Stimulated activated CD4-positive, alpha-beta T cell treated with anti-CD3 and anti-CD28 coated beads, Interleukin-12 subunit alpha, Interleukin-12 subunit beta, amount 100 ng/mL, for 48 hours (primary cell): ENCODE measurements at places on chromosomes 16 and 17.

GRCh38 chr16:71255721-71256120 lies 25.2 kb upstream of the HYDIN start:
- DNase-seq: no peak

- no peak for DNase-seq
These were observed 10.8 kb upstream of the LGALS3BP start for GRCh38 chr17:78990349-78991016.

DNA sequence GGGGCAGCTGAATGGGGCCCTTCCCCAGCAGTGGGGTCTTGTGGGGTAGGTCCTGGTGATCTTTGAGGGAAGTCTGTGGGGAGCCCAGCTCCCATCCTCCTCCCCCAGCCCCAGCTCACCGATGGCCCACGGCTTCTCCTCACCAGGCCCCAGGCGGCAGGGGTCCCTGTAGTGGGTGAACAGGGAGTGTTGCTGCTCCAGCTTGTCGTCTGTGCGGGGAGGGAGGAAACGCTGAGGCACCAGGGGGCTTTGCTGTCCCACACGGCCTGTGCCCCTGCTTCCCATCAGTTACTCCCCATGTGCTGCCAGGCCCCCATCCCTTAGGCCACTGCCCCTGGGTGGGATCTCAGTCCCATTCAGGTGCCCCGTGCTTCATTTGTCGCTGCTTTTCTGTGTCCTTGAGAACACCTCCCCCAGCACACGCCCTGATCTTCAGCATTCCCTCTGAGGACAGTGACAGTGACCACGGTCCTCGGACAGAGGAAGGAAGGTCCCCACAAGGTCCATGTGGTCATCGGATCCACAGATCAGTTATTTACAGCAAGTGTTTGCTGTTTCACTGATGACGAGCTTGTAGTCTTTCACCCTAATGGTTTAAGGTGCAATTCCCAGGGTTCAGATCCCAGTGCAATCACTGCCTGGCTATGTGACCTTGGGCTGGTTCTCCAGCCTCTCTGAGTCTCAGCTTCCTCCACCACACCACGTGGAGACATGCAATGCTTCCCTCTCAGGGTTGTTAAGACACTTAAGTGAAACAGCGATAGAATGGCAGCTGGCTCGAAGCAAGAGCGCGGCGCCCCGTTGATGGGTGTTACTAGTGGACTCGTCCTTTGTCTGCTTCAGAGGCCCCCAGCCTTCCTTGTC lies 53.1 kb downstream of the PRMT7 start:
- DNase-seq: no peak

DNA sequence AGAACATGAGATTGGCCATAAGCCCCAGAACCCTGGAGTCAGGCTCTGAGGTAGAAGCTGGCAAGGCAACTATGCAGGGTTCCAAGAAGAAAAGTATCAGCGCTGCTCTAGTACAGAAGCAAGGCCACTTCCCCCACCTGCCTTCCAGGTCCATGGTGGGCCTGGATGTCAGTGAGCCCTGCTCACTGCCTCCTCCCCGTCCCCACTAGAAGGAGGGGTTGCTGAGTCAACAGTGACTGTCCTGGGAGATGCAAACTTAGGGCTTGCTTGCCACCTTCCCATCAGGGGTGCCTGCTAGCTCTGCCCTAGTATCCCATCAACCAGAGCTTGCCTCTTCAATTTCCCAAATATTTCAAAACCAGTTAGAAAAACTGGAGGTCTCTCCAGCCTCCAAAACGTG lies 29.6 kb upstream of the SREBF1 start:
- DNase-seq: no peak

DNA sequence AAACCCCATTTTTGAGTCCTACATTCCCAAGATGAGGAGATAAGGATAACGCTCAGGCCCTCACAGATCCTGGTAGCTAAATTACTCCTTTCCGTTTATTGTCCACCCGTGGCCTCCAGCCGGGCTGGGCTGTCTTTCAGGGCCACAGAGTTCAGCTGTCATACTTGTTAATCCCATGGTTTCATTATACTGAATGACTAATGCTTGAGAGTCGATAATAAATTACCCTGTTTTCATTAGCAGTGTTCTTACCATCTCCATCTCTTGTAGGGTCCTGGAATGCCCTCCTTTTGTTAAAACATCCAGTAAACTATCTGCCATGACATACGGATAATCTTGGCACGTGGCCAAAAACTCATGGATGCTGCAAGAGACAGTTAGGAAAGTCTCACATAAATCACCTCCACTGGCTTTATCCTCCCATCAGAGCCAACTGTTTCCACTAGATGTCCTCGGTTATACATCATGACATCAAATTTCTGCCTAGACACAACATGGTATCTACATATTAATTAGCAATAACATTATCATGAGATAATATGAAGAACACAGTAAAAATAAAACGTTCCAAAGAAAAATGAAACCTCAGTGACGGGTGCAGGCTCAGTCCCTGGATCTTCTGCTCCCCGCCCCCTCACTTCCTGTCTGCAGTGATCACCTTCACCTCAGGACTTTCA lies 45.3 kb downstream of the BRD7 start:
- DNase-seq: no peak

GRCh38 chr17:38444151-38444550 lies 15.9 kb downstream of the ARHGAP23 start:
- peak; percentile 39 for DNase-seq

DNA sequence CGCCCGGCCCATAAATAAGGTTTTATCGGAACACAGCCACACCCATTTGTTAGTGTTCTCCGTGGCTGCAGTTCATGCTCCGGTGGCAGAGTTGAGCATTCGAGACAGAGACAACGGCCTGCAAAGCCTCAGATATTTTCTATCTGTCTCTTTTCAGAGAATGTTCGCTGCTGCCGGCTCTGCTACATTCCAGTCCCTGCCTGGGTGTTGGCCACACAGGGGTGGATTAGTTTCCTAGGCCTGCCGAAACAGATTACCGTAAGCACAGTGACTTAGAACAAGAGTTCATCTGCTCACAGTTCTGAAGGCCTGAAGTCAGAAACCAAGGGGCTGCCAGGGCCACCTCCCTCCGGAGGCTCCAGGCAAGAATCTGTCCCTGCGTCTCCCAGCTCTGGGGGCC lies 19.1 kb upstream of the GSG1L start:
- no peak for DNase-seq

GRCh38 chr17:81858967-81859905 lies 1.1 kb downstream of the P4HB start:
- DNase-seq: no peak

GRCh38 chr17:29131814-29132682 lies 48.1 kb downstream of the MYO18A start:
- no peak for DNase-seq

GRCh38 chr17:38602453-38602852 lies 3.3 kb downstream of the SRCIN1 start:
- DNase-seq: no peak

GRCh38 chr17:76918811-76919210 lies 50.6 kb downstream of the MGAT5B start:
- DNase-seq: no peak

DNA sequence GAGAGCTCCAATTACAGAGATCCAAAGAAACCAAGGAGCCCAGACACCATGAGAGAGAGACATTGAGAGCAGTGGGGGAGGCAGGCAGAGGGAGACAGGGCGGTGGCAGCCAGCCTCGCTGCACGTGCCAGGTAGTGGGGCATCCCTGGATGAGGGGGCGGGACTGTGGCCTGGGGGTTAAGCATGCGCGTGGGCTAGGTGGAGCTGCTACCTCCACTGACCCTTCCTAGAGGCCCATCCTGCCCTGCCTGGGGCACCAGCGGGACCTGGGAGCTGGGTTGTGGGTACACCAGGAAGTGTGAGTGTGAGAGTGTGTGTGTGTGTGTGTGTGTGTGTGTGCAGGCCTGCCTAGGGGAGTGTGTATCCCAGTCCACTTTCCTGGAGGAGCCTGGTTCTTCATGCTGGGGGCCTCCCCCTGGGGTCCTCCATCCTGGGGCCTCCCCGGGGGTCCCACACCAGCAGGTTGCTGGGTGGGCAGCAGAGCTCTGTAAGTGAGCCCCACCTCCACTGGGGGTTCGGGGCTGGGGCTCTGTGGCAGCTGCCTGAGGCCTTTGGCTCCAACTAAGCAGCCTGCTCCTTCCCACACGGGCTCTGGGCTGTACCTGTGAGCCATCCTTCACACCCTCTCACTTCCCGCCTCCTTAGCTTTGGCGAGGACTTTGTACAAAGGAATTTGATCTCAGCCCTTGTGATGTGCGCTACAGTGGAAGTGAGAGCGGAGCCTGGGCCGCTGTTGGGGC lies 127.4 kb downstream of the IRF8 start:
- no peak for DNase-seq
